ENCODE measurements at places on chromosomes 4 and X.

DNA sequence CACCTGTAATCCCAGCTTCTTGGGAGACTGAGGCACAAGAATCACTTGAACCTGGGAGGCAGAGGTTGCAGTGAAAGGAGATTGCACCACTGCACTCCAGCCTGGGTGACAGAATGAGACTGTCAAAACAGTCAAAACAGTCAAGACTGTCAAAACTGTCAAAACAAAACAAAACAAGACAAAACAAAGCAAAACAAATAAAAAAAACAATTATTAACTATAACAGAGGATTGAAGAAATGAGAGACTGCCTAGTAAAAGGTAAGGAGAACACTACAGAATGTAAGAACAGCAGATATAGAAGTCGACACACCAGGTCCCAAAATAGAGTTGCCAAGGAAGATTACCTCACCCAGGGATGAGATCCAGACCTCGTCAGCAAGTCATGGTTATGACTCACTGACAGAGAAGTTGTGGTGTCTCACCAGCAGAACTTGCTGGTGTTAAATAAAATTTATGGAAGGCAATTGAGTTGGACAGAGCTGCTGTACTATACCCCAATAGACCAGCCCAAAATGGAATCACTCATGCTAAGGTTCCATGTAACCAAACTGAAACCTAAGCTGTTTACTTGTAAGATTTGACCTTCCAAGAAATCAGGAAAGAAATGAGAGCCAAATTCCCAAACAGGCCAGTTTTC, 32.1 kb upstream of the GK start:
- DNase-seq = no peak

- no peak for DNase-seq
Observed at GRCh38 chrX:10370976-10371375, 214.2 kb downstream of the CLCN4 start.

DNA sequence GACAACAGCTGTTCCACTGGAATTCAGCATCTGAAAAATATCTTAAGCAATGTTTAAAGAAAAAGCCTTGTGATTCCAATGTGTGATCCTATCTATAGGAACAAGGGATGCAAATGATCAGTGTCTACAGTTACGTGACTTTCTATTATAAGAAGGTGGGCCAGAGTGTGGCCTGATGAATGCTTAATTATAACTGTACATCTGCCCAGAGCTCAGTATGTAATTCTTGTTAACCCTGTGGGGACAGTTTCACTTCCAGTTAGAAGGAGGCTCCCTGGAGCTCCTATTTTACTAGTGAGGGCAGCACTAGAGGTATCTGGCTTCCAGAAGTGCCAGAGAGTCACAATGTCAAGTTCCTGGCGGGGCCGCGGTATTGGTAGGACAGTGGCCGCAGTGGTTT, 288.5 kb downstream of the USP46 start:
- DNase-seq = no peak

DNA sequence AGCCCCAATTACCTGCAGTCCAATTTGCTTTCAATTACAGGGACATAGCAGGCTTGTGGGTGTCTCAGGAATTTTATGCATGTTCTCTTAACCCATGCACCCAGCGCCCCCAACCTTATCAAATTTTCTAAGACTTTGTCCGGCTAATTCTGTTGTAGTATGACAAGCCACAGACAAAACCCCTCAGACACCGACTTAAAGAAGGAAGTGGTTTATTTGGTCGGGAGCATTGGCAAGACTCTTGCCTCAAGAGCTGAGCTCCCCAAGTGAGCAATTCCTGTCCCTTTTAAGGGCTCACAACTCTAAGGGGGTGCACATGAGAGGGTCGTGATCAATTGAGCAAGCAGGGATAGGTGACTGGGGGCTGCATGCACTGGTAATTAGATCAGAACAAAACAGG, 28.7 kb upstream of the IL9R start:
- DNase-seq = no peak

- DNase-seq = no peak
Observed at GRCh38 chrX:319579-320125, 1.1 kb upstream of the GTPBP6 start.

DNA sequence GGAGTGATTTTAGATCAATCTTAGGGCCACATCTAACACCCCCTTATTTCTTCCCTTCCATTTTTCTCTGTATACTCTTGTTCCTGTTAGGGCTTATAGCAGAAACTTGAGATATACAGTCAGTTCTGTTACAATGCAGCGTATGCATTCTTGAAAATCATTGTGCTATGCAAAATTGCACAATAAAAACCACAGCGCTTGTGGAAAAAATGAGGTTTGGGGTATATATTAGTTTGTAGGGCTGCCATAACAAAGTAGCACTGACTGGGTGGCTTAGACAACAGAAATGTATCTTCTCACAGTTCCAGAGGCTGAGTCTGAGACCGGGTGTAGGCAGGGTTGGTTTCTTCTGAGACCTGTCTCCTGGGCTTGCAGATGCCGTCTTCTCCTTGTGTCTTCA, 59.0 kb downstream of the WWC2 start:
- no peak for DNase-seq

GRCh38 chr4:153531000-153531358, 64.8 kb downstream of the TMEM131L start:
- DNase-seq = no peak

- DNase-seq = no peak
Observed at GRCh38 chrX:48683411-48683982, at the start of gene WAS. TSS of gene WAS (plus strand) at chrX:48683799. CDS start at chrX:48683854, 55 bp downstream.

DNA sequence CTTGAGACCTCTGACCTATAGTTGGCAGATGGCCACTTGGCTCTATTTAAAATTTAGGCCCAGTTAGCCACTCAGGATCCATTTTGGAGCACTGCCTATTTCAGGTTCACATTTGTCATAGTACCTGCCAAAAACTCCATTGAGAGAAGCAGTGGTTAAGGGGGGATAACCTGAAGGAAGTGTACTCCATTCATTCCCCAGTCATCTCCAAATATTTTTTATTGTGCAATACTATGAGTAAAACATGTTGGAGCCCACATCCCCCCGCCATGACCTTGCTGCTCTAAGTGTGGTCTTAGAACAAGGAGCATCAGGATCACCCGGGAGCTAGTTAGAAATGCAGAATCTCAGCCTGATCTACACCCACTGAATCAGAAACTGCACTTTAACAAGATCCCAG, 21.1 kb downstream of the PLP1 start:
- no peak for DNase-seq
